ENCODE measurements at places on chromosomes 5 and 9. TPM values are rescaled to one million over a fixed set of nuclear protein-coding genes. Genes with fewer than 3 reads are reported as not detected.

GRCh38 chr9:128254855-128255759, 20.7 kb downstream of the GOLGA2 start:
- H3K36me3 ChIP-seq, result no peaks in the 10 kb centered on the region
- no peak for DNase-seq
- H3K27ac ChIP-seq, result no peak overlapping the region
- H3K27me3 ChIP-seq, result no peaks in the 10 kb centered on the region

DNA sequence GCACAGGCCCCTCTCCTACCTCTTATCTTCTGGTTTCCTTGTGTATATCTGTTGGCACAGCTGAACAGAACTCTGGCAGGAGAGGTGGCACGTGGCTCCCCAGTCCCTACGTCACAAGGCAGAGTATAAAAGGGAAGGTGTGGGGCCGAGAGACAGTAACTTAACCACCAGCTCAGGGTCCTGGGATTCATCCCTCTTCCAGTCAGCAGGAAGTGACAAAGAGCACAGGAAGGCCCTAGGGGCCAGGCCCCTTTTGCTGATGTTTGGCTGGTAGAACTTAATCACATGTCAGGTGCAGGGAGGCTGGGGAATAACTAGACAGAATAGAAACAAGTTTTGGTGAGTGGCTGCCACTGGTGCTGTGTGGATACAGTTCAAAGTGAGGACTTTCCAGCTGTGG, 4.5 kb upstream of the ICE1 start:
- DNase-seq, result no peak
- no peak overlapping the region for H3K4me3 ChIP-seq
- no peaks in the 10 kb centered on the region for H3K36me3 ChIP-seq
- H3K27ac ChIP-seq, result no peak overlapping the region
- no peaks in the 10 kb centered on the region for H3K27me3 ChIP-seq

Gene PLPPR1
- total RNA-seq, result 7.6 TPM

Gene CD72
- total RNA-seq, result 6.0 TPM

Measured in tibial nerve (tissue), 4 donors.